Mesenchymal stem cell (in vitro differentiated cells and primary cell): ENCODE measurements at places on chromosomes 16 and 17.

DNA sequence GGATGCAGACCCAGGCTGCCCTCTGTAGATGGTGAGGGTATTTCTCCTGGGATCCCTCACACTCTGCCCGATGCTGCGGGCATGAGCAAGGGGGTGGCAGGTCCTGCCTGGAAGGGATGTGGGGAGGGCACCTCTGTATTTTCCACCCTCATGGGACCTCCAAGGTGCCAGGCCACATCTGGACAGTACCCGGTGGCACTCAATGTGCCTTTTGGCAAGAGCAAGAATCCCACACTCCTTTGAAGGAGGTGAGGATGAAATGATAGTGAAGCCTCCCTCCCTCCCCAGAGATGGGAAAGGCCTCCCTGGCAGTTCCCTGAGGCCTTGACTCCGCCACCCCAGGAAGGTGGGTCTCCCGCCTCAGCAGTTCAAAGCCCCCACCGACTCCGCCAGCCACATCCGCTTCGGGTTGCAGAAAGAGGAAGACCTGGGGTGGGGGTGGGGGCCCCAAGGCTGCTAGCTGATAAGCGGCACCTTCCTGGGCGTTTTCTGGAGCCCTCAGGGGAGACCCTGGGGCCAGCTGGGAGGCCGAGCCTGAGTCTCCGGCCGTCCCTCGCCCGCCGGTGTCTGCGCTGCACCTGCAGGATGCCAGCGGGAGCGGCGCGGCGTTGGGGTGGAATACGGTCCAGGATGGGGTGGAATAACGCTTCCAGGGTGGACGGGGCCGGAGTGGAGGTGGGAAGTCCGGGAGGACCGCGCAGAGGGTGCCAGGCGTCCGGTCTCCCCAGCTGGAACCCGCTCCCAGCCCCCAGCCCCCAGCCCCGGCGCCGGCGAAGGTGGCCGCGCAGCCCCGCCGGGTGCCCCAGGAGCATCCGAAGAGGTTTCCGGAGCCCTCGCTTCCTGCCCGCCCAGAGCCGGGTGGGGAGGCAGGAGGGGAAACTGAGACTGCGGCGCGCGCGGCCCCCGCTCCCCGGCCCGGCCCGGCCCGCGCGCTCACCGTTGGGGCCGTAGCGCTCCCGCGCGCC, 718 bp downstream of the ATP2A3 start:
- no peak for DNase-seq

DNA sequence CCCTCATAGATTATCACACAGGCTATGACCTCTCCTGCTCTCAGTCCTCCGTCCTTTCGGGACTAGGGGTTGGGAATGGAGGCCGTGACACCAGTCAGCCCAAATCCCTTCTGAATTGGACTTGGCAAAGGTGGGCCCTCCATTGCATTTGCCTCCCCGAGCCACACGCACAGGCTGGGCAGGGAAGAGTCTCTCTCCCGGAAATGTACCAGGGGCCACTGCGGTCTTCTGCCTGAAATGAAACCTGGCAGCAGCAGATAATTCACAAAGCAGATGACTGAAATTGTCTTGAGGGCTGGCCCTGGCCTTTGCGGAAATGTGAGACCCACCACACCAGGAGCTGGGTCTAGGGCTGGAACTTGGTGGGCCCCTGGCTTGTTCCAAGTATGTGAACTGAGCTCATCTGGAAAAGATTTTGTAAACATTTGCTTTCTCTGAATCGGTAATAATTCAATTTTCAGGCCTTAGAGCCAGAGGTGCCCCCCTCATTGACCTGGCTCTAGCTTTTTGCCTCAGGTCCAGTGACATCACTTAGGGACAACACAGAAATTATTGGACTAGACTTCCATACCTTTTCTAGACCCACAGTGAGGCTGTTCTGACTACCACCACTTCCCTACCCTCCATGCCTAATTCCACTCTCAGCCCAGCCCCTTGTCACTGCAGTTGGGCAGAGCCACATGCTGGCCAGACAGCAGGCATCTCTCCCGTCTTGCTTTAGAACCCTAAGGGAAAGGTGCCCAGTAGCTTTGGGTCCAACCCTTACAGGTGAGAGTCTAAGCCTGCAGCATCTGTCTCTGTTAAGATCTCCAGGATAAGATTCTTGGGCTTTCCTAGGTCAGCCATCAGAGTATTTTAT, 75.2 kb downstream of the CCDC182 start:
- no peak for DNase-seq

DNA sequence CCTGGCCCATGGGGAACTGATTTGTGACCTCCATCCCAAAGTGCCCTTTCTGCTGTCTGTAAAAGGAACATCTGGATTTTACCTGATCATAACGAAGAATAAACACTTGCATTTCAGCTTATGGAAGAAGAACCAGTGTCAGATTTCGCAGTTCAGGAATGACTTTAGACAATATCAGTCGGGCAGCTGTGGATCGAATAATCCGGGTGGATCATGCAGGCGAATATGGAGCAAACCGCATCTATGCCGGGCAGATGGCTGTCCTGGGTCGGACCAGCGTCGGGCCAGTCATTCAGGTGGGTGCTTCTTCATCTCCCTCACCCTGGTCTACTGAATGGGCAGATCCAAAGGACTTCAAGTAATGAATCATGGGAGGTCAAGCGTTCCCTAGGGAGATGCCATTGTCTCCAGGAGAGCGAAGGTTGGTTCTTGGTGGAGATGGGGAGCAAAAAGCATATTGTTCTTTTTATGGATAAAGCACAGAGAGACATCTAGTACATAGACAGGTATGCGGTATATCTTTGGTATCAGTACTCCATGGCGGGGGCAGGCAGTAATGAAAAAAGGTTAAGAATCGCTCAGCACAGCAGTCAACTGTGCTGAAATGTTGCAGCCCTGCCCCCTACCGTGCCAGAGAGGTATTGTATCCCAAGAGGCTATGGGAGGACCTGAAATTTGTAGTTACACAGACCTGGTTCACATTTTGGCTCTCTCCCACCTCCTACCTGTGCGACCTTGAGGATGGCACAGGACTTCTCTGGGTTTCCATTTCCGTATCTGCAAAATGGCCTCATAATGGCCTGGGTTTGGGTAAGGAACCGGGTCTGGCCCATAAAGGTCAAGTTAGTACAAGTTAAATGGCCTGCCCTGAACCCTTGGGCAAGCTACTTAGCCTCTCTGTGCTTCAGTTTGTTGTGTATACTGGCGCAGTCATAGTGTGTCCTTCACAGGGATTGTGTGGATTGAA, 4.7 kb downstream of the COQ7 start:
- peak; percentile 68 for DNase-seq

- no peak for DNase-seq
Observed at GRCh38 chr17:56710986-56711385, 117.5 kb downstream of the NOG start.

GRCh38 chr17:77563439-77564102, 394.9 kb upstream of the TNRC6C start:
- no peak for DNase-seq

DNA sequence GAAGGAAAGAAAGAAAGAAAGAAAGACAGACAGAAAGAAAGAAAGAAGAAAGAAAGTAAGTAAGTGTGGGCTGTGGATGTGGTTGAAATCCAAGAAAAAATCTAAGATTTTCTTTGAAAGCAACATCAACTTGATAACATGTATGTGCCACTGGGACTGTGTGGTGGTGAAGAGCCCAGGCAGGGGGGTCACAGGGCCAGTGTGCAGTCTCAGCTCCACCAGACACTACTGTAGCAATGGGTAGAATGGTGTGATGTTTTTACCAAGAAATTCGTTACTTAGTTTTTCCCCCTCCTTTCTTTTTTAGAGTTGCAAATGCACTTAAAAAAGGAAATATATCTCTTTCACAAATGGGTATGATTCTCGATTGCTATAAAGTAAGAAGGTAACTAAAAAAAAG, 71.9 kb upstream of the CNEP1R1 start:
- no peak for DNase-seq

GRCh38 chr17:40963838-40964237, 2.9 kb downstream of the KRT39 start:
- DNase-seq = peak; percentile 20

DNA sequence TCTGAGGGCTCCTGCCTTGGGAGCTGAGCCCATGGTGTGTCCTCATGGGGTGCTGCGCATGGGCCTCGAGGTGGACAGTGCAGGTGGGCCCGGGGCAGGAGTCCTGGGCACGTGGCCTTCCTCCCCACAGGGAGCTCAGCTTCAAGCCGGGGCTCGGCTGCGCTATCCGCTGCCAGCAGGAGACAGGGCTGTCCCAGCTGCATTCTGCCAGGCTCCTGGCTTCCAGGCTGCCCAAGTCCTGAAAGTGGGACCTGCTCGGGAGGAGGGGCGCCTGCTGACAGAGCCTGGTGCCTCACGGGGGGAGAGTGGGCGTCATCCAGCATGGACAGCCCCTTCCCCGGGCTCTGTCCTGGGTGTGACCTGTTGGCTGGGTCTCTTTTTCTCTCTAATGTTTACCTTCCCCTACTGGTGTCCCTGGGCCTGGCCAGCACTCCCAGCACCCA, 7.1 kb downstream of the TRAF7 start:
- DNase-seq = no peak

DNA sequence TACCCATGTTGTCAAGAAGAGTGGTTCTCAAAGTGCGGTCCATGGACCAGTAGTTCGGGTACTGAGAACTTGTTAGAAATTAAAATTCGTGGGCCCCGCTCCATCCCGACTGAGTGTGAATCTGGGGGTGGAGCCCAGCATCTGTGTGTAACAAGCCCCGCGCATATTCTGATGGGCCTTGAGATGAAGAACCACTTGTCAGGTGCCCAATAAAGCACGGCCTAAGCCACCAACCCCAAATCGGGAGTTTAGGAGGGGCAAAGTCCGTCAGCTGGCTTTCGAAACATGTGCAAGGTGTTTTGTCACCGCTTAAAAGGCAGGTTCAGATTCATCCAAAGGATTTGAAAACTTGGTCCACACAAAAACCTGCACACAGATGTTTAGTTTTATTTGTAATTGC, 29.5 kb downstream of the PSMD12 start:
- no peak for DNase-seq

DNA sequence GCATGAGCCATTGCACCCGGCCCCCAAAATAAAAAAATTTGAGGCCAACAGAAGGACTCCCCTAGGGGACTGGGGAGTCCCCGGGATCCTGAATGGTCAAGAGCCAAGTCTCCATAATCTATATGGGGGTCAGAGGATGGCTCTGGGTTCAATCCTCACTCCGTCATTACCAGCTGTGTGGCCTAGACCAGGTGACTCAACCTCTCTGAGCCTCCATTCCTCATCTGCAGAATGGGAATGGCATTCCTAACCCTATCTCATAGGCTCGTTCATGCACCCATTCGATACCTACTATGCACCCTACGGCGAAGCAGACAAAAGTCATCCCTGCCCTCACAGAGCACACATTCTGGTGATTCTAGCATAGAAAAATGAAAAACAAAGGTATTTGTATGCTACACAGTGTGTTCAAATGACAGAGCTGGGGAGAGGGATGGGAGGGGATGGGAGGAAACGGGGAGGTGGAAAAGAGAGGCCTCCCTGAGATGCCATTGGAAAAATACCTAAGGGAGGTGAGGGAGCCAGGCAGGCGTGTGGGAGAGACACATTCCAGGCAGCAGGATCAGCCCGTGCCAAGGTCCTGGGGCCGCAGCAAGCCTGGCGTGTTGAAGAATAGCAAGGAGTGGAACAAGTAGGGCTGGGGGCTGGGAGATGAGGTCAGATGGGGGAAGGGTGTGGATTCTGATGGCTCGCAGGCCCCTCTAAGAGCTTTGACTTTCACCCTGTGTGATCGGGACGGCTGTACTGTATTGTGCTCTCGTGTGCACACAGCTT, 71.2 kb downstream of the RMI2 start:
- DNase-seq = no peak

DNA sequence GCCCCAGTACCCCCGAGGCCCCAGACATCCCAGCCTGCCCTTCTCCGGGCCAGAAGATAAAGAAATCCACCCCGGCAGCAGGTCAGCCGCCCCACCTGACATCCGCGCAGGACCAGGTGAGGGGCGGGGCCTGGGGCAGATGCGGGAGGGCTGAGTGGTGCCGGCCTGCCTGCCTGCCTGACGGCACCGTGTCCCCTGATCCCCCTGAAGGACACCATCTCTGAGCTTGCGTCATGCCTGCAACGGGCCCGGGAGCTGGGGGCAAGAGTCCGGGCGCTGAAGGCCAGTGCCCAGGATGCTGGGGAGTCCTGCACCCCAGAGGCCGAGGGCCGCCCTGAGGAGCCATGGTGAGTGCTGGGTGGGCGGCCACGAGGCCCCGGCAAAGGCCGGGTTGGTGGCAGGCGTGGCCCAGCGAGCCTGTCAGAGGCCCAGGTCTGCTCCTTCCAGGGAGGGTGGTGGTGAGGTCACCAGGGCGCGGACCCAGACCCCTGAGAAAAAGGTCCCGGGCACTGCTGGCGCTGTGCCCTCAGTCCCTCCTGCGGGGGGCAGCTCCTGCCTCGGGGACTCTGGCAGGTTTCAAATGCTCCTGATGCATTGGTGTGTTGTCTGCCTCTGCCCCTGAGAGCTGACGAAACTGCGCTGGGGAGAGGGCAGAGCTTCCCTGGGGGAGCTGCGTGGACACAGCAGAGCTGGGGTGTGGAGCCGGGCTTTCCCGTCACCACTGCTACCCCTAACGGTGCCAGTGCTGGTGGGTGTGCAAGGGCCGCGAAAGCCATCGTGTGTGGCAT, 1.2 kb downstream of the CDT1 start:
- no peak for DNase-seq

DNA sequence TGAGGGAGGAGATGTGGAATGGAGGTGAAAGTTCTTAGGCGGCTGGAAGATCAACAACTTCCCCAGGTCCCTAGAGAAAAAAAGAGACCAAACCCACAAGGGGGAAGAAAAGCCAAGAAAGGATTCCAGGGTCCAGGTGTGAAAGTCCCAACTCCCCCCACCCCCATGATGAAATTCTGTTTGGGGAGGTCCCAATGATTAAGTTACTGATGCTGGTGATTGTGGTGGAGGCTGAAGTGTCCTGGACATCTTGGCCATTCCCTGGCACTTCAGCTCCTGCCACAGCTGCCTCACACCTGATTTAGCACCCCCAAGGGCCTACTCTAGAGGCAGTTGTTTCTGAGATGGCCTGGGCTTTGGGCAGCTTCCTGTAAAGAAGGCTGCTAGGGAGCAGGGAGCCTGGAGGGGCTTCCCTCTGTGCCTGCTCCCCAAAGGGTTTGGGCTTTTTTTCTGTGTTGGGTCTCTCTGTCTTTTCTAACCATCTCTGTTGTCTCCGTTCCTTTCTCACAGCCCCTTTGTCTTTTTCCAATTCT, 13.1 kb downstream of the HOXB4 start:
- peak; percentile 53 for DNase-seq

GRCh38 chr16:64365448-64365931, 756.4 kb downstream of the CDH11 start:
- DNase-seq = no peak

GRCh38 chr17:37648555-37648954, 5.3 kb upstream of the DDX52 start:
- peak; percentile 81 for DNase-seq
